COLO829 (cell line): ENCODE measurements at places on chromosomes 4 and X.

GRCh38 chr4:128241425-128241913 lies 46.1 kb downstream of the PGRMC2 start:
- DNase-seq = peak; percentile 87

DNA sequence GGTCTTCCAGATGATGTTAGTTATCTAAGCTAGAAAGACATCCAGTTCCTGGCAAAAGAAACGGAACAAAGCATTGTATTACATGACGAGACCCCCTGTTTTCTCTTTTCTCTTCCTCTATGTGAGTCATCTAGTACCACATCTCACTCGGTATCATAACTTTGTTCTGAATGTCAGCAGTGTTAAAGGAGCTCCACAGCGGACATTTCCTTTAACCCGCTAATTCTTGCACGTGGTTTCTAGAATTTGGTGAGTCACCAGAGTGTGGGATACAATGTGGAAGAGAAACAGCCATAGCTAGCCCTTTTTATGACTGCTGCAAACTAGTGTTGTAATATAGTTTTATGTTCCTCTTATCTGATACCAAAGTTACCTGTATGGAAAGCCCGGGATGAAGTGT lies 243.7 kb downstream of the TENM3 start:
- DNase-seq = no peak

DNA sequence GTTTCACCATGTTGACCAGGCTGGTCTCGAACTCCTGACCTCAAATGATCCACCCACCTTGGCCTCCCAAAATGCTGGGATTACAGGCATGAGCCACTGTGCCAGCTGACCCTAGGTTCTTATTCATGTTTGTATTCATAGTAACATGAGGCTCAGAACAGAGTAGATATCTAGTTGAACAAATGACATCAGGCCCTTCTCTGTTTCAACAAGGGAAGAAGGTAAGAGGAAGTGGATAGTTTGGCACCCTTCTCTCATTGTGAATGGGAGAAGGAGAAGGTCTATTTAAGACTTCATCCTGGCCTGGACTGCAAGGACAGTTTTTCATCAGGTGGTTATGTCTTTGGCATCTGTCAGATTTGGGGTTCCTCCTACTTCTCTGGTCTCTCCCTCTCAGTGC lies 13.8 kb downstream of the GJB1 start:
- no peak for DNase-seq

DNA sequence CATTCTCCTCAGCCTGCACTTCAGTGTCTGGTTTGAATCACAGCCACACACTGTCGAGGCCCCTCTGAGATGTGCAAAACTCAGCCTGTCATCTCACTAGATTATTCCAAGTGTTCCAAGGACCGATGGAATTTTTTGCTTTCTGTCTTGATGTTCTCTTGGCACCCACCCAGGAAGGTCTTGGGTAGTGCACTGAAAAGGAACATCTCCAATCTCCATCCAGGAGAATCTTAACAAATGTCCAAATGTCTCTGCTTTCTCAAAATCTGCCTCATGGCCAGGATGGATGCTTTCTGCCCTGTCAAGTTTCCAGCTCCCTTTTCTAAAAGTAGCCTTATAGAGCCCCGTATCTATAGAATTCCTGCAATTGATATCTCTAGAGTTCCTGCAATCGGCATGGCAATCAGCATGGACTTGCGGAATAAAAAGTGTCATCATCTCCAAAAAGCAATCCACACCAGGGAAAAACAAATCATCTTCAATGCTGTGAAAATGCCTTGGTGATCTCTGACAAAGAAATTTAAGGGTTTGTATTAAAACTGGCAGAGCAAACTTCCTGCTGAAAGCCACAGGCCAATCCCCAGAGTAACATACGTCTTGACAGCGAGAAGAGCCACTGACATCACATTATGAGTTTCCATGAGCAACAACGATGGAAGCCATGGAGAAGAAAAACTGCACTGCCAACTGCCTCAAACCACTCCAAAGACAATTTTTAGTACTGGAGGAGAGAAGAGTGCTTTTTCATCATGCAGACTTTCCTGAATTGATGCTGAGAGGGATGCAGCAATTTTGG lies 215.3 kb upstream of the FAM9B start:
- DNase-seq = no peak

DNA sequence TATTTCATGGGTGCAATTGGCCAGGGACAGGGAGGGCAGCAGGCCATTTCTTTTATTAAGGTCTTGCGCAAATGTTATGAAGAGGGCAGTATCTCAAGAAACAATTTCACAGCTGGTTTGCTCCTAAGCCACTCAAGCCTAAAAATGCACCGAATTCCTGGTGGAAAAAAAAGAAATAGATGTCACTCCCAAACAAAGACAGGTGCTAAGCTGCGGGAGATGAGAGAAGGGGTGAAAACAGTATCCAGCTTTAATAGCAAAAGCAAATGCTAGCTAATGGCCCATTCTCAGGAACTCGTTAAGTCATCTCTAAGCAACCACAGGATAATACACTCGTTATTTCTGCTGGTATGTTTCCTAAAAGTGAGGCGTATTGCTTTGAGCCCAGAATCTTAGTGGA lies 116.4 kb downstream of the ARX start:
- no peak for DNase-seq

DNA sequence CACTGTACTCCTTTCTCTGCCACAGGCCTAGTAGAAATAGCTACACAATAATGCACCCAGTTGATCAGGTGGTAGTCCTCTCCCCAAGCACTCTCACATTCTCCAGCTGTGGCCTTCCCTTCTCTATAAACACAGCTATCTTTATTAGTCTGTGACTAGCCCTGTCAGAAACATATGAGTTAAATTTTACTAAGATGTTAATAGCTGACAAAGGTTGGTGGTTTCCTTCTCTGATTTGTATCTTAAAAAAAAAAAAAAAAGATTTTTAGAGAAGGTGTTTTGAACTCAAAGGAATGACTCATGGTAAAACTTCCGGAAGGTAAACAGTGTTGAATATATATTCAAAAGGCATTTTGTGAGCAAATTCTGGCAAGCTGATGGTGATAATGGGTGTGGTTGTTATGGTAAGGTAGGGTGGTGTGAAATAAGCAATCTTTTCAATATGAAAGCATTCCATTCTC lies 327.4 kb downstream of the PPP3CA start:
- DNase-seq = no peak

- DNase-seq = no peak
These were observed 286.3 kb upstream of the UGT8 start for GRCh38 chr4:114312338-114312737.
